Type B pancreatic cell (in vitro differentiated cells): ENCODE measurements at places on chromosomes 4 and X. TPM values are rescaled to one million over a fixed set of nuclear protein-coding genes. Genes with fewer than 3 reads are reported as not detected.

CCSER1 gene
- total RNA-seq = 18.1 and 25.5 TPM in 2 replicates

INTU gene
- 11.8 and 20.7 TPM in 2 replicates for total RNA-seq

SPATA4 gene
- total RNA-seq = 0.33 and 0.75 TPM in 2 replicates

BEX5 gene
- total RNA-seq = 3.4 and 22.0 TPM in 2 replicates

SLC6A14 gene
- total RNA-seq = 1.1 and 4.2 TPM in 2 replicates

PDE5A gene
- total RNA-seq = 23.9 and 77.4 TPM in 2 replicates

CTAG2 gene
- total RNA-seq = not detected in 2 replicates

MAGEA2 gene
- total RNA-seq = 0.69 TPM in 1 of 2 replicates, not detected in the other

GRCh38 chr4:176207839-176208238 lies 12.5 kb upstream of the SPATA4 start:
- no peak for DNase-seq
- peaks cover 8% of the 10 kb centered on the region for H3K4me1 ChIP-seq
- no peak overlapping the region for H3K27ac ChIP-seq
- no peak overlapping the region for H3K4me3 ChIP-seq
- no peaks in the 10 kb centered on the region for H3K36me3 ChIP-seq

GRCh38 chr4:7204656-7205387 lies 12.5 kb downstream of the SORCS2 start:
- no peaks in the 10 kb centered on the region for H3K27me3 ChIP-seq
- no peak overlapping the region for H3K4me3 ChIP-seq
- no peak overlapping the region for H3K27ac ChIP-seq
- DNase-seq = no peak

DNA sequence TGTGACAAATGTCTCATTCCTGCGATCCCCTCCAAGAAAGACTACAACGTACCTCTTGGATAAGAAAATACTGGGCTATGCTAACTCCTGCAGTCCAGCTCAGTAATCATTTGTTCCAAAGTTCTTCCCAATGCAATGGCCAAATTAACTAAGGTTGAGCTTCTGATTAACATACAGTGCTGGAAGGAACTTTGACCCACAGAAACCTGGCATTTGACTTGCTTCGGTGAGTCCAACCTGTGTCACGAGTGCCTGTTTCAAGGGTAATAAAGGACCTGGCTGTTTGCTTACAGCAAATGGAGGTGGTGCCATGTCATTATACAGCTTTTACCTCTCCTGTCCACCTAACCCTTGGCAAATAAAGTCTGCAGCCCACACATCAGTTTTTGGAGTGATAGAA lies 83.2 kb downstream of the RBM47 start:
- H3K36me3 ChIP-seq = no peaks in the 10 kb centered on the region
- DNase-seq = no peak
- H3K27me3 ChIP-seq = no peaks in the 10 kb centered on the region
- peak overlapping the region; percentile 83 for H3K27ac ChIP-seq
- peaks cover 20% of the 10 kb centered on the region for H3K4me1 ChIP-seq
- peak overlapping the region; percentile 31 for H3K4me3 ChIP-seq

DNA sequence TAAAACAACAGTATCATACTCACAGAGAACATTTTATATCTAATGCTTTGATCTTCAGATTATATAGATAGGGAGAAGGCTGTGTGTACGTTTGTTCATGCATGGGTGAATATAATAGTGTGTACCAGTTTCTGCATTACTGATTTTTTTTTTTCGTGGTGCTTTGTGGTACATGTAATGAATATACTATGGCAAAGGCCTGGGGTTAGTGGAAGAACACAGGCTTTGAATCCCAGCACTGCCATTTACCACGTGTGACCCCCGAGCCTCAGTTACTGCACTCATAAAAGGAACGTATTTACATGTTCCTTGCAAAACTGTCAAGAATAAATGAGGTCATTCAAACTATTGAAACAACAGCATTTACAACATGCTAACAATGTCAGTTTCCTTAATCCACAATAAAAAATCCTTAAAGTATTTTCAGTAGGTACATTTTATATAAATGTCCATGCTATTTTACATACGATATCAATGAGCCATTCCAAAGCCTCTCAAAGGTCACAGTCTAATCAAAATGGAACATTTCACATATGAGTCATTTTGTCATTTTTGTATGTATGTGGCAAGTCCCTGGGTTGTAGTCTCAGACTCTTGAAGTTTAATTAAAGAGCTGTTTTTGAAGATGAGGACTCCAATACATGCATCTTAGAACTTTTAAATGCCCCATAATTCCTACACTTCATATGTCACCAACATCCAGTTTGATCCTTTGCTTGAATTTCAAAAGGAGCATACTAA lies 242.8 kb downstream of the PPP3CA start:
- peaks cover 5% of the 10 kb centered on the region for H3K36me3 ChIP-seq
- H3K4me1 ChIP-seq = peaks cover 28% of the 10 kb centered on the region
- H3K4me3 ChIP-seq = no peak overlapping the region
- H3K27ac ChIP-seq = no peak overlapping the region

- H3K27me3 ChIP-seq = no peaks in the 10 kb centered on the region
- H3K4me3 ChIP-seq = no peak overlapping the region
- peaks cover 6% of the 10 kb centered on the region for H3K36me3 ChIP-seq
- H3K4me1 ChIP-seq = no peaks in the 10 kb centered on the region
These were observed 29.2 kb downstream of the LAMP2 start for GRCh38 chrX:120439921-120440320.

DNA sequence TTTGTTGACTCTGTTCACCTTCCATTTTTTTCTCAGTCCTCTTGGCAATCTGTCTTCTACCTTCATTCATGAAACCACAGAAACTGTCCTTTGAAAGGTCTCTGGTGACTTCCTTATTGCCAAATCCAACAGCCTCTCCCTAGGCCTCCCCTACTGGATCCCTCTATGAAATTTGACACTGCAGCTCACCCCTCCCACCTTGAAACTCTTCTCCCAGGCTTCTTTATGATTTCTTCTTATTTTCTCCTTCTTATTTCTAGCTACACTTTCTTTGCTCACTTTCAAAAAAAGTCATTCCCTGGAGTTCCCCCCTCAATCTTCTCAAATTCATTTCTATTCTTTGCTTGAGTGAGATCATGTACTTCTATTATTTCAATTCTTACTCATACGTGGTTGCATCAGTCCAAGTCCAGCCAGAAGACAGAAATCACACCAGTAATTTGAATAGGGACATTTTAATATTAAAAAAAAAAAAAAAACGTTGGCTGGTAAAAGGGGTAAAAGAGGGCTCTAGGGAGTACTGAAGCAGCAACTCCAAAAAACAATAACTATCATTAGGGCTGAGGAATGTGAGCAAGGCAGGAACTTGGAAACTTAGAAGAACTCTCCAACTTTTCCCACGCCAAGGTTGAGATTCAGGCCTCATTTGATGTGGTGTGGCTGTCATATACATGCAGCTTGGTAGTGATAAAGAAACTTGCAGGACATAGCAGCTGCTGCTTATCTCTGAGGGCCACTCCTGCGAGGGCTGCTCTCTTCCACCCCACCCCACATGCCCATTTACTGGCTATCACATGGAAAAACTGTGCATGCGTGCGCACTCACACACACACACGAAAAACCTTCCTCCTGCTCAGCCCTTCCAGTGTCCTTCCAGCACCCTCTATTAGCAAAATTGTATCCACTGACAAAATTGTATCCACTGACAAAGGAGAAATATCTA lies 169.8 kb upstream of the GALNT7 start:
- no peaks in the 10 kb centered on the region for H3K27me3 ChIP-seq
- H3K27ac ChIP-seq = peak overlapping the region; percentile 12
- no peak overlapping the region for H3K4me3 ChIP-seq
- H3K4me1 ChIP-seq = peaks cover 23% of the 10 kb centered on the region
- DNase-seq = no peak

DNA sequence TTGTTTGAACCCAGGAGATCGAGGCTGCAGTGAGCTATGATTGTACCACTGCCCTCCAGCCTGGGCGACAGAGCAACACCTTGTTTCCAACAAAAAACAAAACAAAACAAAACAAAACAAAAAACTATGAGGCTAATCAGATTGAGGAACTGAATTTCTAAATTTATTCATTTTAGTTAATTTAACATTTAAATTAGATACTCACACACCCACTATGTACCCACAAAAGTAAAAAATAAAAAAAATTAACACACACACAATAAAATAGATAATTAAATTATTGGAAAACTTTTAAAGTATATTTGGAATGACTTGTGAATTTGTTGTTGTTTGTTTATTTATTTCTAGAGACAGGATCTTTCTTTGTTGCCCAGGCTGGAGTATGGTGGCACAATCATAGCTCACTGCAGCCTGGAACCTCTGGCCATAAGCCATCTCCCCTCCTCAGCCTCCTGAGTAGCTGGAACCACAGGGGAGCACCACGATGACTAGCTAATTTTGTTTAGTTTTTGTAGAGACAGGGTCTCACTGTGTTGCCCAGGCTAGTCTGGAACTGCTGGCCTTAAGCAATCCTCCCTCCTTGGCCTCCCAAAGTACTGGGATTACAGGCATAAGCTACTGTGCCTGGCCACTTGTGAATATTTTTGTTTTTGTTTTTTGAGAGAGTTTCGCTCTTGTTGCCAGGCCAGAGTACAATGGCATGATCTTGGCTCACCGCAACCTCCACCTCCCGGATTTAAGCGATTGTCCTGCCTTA lies 9.8 kb upstream of the ZNF157 start:
- H3K4me3 ChIP-seq = no peak overlapping the region
- H3K36me3 ChIP-seq = peaks cover 3% of the 10 kb centered on the region
- H3K4me1 ChIP-seq = peaks cover 15% of the 10 kb centered on the region

DNA sequence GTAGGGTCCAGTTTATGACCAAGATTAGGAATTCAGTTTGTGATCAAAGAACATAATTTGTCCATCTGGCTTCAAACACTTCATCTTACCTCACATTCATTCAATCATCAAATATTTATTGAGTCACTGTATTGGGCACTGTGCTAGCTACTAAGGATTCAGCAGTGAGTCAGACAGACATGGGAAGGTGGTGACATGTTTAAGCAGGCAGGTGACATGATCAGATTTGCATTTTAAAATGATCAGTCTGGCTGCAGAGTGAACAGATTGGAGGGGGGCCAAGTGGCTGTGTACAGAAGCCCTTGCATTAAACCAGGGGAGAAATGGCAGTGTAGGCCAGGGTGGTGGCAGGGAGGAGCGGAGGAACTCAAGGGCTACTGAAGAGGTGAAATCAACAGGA lies 25.1 kb upstream of the APLN start:
- peaks cover 12% of the 10 kb centered on the region for H3K27me3 ChIP-seq
- DNase-seq = peak; percentile 20
- no peak overlapping the region for H3K4me3 ChIP-seq
- no peak overlapping the region for H3K27ac ChIP-seq
- H3K4me1 ChIP-seq = no peaks in the 10 kb centered on the region

DNA sequence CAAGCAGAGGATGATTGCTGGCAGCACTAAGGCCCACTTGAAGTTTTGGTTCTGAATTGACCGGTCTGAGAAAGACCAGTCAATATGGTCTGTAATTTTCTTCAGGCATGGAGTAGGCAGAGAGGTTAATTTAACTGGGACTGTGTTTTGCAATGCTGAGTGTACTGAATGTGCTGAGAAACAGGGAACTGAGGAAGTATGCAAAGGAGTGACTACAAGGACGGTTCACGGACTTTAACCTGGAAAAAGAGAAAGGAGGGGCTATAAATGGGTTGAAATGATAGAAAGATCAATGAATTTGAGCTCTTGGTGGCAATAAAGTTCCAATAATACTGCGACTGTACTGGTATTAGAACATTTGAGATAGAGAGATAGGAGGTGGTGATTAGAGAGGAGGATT lies 84.5 kb downstream of the MAGEB17 start:
- no peak overlapping the region for H3K27ac ChIP-seq
- H3K27me3 ChIP-seq = peaks cover 4% of the 10 kb centered on the region
- no peak for DNase-seq
- H3K4me3 ChIP-seq = no peak overlapping the region
- H3K36me3 ChIP-seq = no peaks in the 10 kb centered on the region

GRCh38 chr4:336099-336892 lies 1.3 kb upstream of the ZNF141 start:
- peak overlapping the region; percentile 58 for H3K27ac ChIP-seq
- peaks cover 24% of the 10 kb centered on the region for H3K4me1 ChIP-seq
- peak overlapping the region; percentile 85 for H3K4me3 ChIP-seq

DNA sequence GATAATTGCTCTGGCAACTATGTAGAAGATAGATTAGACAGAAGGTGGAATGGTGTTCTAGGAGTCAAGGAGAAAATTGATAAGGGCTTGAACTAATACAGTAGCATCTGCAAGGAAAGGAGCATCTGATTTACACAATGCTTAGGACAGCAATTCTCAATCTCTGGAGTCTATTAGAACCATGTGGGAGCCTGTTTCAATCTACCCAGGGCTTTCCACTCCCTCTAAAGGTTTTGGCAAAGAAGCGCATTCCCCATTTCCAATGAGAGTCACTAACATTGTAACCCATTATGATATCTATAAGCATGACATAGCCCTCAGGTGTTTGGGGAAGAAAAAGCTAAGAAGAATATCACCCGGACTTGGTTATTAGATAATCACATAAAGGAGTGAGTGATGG lies 168.2 kb downstream of the COL25A1 start:
- H3K27ac ChIP-seq = no peak overlapping the region
- H3K36me3 ChIP-seq = peaks cover 3% of the 10 kb centered on the region
- H3K4me1 ChIP-seq = no peaks in the 10 kb centered on the region
- no peak for DNase-seq
- no peak overlapping the region for H3K4me3 ChIP-seq
